ENCODE measurements at places on chromosomes 16 and 17.
A peak's percentile ranks its signal among the peaks of the same experiment; 100 is the strongest.

GRCh38 chr17:65985571-65985970 is 206.4 kb downstream of the CEP112 start:
- no peak for DNase-seq

DNA sequence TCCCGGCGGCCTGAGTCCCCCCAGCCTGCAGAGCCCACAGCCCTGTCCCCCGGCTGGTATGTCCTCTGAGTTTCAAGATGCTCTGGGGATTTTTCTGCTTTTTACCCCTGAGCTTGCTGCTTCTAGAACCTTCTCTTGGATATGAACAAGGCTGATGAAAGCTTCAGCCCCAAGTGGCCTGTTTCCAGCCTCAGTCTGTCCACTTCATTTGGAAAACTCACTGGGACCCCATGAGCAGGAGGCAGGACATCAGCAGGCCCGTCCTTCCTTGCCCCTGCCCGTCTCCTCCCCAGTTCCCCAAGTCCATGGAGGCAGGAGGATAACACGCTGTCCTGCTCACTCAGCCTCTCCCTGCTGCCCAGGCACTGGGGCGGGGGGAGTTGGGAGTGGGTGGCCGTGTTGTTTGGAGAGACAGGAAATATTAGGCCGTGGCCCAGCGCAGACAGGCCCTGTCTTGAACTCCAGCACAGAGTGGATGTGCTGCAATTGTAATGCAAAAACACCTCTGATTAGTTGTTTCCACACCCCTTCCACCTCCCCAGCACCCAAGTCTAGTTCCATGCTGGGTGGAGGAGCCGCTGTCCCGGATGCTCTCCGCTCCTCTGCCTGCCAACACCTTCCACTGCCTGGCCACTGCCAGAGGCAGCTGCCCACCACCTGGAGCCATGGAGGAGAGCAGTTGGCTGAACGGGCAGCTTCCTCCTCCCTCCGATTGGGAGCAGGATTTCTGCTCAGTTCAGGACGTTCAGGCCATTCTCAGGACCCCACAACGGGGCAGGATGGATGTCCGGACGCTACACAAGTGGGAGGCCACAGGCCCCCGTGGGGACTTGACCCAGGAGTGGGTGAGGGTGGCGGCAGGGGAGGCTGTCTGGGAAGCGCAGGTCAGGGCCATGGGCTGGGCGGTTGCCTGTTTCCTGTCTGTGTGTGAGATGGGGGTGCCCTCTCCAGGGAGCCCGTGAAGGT is 216.9 kb upstream of the GSE1 start:
- DNase-seq = no peak

DNA sequence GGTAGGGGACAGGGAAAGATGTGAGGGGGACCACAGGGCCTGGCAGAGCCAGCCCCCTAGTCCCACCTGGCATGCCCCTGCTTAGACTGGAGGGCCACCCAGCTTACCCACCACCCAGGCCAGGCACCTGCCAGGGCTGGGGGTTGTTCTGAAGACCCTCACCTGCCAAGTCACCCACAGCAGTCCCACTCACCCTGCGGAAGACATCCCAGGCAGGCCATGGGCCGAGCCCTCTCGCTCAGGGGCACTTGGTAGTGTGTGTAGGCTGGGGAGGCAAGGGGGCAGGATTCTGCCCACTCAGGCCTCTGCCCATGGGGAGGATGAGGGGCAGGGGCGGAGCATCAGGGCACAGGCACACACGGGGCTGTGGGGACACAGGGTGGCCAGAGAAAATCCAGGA is 4.0 kb downstream of the PLCD3 start:
- no peak for DNase-seq

GRCh38 chr17:28737770-28738679 is 5.8 kb upstream of the TRAF4 start:
- DNase-seq = no peak

DNA sequence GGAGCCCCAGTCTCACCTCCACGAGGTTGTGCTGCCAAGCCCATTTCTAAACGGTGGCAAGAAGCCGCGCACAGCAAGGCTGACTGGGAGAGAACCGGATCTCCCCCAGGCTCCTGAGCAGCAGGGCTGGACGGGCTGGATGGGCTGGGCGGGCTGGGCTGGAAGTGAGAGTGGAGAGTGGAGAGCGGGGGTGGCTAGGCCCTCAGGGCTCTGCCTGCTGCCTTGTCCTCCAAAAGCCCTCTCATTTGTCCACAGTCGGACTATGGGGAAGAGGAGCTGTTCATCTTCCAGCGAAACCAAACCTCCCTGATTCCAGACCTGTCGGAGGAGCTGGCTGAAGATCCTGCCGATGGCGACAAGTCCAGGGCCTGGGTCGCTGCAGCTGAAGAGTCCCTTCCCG is 3.2 kb downstream of the DNAAF8 start:
- no peak for DNase-seq

DNA sequence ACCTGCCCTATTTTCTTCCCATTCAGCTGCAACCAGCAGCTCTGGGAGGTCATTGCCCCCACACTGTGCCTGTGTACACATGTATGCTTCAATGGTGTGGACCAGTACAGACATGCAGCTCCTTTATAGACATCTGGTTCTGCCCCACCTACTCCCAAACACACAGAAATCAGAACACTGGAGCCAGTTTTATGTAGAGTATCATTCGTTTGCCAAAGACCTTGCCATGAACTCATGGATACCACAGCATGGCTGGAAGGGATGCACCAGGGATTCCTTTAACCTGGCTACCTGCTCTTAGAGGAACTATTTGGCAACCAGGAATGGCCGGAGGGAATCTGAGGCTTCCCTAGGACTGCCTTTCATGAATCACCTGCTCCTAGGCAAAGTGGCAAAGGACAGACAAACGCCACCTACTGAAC is 60.4 kb downstream of the ZFHX3 start:
- no peak for DNase-seq

DNA sequence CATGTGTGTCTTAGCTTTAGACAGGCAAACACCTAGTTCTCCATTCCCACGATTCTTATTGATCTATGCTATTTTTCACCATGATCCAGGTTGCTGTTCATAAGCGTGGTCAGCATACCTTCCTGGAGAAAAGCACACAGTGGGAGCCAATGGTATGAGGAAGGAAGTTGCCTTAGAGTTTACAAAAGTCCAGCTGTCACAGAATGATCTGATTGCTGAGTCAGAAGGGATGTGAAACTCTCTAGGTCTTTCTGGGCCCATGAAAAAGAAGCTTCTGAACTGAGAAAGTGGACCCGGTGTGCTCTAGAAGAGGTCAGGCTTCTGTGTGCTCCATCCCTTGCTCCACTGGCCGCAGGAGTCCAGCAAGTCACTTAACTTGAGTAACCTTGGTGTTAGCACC is 71.0 kb upstream of the CCL1 start:
- DNase-seq = no peak

DNA sequence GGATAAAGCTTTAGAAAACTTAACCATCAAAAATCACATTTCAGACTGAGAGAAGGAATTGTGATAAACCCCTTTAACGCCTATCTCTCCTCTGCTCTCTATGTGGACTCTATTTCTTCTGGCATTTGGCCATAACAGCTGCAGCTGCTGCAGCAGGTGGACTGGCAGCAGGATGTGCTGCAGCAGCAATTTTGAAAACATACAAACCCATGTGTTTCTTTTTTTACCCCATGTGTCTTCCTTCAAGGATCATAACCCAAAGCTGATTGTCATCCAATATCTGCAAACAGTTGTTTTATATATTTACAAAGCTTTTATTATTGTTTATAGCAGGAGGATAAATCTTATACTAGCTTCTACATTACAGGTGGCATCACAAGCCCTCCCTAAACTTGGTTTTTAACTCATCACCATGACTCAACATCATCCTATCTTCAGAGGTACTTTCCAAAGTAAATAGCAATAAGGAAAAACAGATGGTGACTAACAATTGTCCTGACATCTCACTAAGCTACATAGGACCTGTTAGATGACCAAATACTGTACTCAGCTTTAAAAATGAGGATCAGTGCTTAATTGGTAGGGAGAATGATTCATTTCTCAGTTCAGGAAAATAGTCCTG is 14.5 kb upstream of the KRTAP9-2 start:
- no peak for DNase-seq

DNA sequence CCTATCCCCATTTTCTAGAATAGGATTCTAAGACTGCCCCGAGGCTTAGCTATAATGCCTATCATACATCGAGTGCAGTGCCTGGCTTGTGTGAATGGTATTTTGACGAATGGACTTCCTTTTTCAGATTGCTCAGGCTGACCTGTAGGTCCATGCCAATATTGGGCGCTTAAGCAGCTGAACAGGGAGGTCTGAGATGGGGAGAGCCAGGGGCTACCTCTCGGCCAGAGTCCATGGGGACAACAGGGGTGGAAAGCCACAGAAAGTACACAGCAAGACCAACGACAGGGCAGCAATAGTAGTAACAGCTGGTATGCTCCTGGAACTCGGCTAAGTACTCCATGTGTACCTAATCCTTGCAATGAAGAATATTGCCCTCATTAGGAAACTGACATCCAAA is 91.7 kb upstream of the WSCD1 start:
- no peak for DNase-seq

DNA sequence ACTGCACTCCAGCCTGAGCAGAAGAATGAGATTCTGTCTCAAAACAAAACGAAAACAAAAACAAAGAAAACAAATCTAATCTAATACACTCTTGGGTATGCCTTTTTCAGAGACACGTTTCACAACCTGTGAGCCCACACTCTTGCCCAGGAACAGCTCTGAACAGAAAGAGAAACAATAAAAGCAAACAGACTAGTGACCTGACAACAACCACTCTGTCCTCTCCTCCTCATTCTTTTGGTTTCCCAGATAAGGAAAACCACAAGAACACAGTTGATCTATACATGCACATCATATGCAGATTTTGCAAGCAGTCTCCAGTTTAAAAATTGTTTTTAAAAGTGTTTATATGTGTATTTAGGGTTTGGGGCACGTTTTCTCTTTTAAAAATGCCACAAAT is 1.3 kb downstream of the MKS1 start:
- no peak for DNase-seq

DNA sequence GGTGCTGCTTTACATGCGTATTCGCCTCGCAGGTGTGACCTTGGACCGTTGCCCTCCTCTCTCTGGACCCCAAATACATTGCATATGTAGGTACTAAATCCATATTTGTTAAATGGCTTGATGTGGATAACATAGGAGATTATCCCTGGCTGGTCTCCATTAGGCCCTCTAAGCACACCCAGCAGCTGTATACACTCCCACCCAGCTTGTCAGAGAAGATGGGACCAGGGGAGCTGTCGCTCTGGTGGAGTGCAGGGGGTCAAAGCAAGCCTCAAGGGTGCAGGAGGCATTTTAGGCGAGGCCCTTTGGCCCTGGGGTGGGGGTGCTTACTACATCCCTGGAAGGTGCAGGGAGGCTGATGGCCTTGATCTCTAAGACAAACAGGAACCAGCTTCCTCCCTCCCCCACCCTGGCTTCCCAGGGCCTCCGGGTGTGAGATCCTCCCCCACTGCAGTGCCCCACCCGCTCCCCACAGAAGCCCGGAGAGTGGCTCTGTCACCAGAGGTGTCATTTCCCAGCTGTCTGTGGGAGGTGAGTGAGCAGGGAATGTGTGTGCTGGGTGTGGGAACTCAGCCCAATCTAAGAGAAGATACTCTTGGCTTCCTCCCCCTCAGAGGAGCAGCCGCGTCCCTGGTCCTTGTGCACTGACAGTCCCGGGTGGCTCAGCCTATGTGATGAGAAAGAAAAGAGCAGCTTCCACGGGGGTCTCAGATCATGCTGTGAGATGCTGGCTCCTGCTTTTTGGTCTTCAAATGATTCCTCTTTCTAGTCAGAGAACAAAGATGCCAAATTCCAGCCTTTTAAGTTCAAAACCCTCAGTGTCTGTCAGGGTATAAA is 1.4 kb upstream of the VAMP2 start:
- DNase-seq = no peak

DNA sequence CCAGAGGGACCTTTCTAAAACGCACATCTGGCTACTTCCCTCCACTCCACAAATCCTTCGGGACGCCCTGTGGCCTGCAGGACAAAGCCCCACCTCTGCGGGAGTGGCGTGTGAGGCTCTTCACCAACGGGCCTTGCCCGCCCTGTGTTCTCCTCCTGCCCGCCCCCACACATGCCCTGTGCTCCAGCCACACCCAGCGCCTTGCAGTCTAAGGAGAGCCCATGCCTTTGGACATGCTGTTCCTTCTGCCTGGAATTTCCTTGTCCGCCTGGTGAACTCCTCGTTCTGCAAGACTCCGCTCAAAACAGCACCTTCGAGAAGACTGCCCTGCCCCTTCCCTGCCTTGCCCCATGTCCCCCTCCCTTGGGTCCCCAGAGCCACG is 7.4 kb downstream of the ELOB start:
- DNase-seq = no peak

- DNase-seq = no peak
Observed at GRCh38 chr17:80837711-80838110, 153.9 kb upstream of the CHMP6 start.

DNA sequence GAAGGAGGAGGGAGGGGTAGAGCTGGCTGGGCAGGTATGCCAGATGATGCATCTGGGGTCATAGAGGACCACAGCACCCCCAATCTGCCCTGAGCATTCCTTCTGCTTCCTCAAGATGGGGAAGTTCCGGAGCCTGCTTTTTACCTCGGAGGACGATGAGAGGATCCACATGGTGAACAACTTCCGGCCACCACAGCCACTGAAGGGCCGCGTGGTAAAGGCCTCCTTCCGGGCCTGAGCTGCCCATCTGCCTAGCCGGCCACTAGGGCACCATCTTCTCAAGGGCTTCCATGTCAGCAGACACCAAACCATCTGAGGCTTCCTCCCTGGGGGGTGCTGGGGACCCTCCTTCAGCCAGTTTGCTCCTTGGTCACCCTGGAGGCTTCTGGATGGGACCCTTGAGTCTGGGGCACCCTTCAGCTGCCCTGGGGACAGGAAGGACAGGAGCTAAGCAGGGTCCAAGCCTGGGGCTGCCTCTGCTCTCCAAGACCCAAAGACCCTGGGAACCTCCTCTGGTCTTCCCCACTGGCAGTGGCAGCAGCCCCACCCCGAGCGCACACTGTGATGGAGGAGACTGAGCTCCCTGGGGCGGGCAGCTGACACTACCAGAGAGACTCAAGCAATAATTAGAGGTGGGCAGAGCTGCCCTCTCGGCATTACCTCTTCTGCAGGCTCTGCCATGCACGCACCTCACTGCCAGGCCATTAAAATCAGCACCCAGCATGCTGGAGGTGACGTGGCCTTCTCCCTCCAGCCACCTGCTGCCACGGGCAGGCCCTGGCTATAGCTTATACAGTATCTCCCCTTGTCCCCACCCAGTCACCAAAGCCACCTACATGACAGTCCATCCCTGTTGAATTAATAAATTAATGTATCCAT is 9.3 kb downstream of the CA7 start:
- DNase-seq = no peak

- DNase-seq = no peak
Observed at GRCh38 chr17:75525806-75526554, 483 bp downstream of the LLGL2 start.

- no peak for DNase-seq
Observed at GRCh38 chr17:46841561-46842379, 9.6 kb upstream of the WNT9B start.

DNA sequence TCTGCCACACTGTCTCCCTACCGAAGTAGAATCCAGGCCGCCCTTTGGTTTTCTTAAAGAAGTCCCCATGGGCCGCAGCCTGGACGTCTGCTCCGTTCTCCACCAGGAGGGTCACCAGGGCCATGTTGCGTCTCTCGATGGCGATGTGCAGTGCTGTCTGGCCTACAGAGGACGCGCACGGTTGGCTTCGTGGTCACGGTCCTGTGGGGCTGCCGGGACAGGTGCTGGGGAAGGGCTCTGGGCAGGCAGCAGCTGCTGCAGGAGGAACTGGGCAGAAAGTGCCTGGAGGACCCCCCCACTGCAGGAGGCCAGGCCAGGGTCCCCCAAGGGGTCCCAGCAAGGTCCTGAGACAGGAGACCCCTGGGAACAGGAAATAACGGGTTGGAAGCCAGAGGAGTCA is 19.0 kb downstream of the TRPV1 start:
- DNase-seq = no peak

GRCh38 chr17:19456016-19456927 is 45.2 kb downstream of the RNF112 start:
- peak; percentile 67 for DNase-seq

Data from vagina (tissue), 2 donors.